ENCODE measurements at places on chromosomes 4 and X.

DNA sequence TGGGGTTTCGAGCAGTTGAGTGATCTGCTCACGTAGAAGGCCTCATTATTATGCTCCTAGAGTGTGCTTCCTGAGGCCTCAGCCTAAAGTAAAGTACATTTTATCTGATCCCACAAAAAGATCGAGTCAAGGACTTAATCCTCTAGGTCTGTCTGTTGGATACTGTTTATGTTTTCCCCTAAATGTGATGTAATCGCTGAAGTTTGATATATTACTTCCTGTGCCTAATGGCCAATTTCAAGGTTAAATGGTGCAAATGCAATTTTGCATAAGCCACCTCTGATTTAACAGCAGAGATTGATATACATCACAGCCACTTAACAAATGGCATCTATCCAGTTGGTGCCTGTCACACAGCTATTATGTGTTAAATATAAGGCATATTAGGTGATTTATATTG lies 19.4 kb upstream of the SERTM2 start:
- DNase-seq, result no peak

GRCh38 chr4:152028131-152028530 lies 267.3 kb upstream of the GATB start:
- DNase-seq, result no peak

DNA sequence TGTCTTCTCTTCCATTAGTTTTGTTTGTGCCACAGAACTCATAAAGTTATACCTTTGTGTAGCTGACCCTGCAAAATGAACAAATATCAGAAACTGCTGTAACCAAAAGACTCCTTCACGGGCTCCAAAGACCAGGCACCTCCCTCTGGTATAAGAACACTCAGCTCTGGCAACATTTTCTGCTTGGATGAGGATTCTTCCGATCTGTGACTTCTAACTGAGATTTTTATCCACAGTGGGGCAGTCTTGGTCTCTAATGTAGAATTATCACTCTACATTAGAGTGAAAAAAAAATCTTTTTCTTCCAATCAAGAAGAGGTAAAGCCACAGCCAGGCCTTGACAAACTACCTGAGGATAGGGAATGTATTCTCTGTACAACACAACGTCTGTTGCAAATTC lies 38.5 kb upstream of the PRSS48 start:
- DNase-seq, result no peak

- no peak for DNase-seq
Observed at GRCh38 chrX:20519146-20519545, 252.4 kb upstream of the RPS6KA3 start.

GRCh38 chr4:143270256-143270838 lies 66.3 kb upstream of the GAB1 start:
- DNase-seq, result no peak

GRCh38 chr4:25000639-25001038 lies 30.1 kb downstream of the LGI2 start:
- no peak for DNase-seq

DNA sequence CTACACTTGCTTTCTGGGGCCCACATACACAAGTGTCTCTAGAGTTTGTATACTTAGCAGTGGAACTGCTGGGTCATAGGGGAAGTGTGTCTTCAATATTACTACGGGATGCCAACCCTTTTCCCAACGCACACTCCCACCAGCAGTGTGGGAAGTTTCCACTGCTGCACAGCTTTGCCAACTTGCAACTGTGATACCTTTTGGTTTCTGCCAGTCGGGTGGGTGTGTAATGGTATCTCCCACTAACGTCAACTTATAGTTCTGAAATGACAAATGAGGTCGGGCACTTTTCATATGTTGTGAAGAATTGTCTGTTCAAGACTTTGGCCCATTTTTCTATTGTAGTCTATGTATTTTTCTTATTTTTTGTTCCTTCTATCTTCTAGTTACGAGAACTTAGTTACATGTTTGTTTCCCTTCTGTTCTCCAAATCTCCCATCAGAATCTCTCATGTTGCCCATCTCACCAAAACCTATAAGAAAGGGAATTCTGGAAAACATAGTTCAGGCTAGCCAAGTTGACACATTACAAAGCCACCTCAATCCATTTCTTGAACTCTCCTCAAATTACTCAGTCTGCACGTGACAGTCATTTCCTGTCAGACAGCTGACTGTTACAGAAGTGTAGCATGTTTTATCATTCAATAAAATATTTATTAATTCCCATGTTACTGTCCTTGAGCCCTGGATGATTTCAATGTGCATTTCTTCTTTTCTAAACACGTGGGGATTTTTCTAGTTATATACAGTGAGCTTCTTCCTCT lies 30.7 kb downstream of the PNMA6E start:
- no peak for DNase-seq

GRCh38 chr4:43763029-43763610 lies 685.5 kb downstream of the KCTD8 start:
- DNase-seq, result no peak

DNA sequence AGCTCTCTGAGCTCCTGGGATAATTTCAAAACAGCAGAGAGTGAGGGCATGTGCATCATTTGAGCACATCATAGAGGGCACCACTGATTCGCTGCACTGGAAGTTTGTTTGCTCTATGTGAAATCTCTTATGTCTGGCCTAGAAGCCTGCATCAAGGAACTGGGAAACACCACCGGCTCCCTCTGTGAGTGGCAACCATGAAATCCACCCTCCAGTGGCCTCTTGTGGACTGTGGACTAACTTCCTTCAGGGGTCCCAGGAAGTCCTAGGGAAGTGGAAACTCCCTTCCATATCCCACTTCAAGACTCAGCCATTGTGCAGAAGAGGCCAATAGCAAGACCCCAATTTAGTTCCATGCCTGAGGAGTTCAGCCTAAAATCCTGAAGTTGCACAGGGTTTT lies 48.0 kb upstream of the IGFBP7 start:
- no peak for DNase-seq

GRCh38 chr4:125187226-125188176 lies 127.3 kb upstream of the FAT4 start:
- peak; percentile 85 for DNase-seq

GRCh38 chrX:15663439-15663838 lies 1.2 kb downstream of the CLTRN start:
- DNase-seq, result no peak

DNA sequence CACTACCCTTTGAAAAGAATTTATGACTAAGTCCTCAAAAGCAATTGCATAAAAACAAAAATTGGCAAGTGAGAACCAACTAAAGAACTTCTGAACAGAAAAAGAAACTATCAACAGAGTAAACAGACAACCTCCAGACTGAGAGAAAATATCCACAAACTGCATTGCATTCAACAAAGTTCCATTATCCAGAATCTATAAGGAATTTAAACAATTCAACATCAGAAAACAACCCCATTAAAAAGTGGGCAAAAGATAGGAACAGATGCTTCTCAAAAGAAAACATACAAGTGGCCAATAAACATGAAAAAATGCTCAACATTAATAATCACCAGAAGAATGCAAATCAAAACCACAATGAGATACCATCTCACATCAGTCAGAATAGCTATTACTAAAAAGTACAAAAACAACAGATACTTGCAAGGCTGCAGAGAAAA lies 130.2 kb downstream of the GASK1B start:
- no peak for DNase-seq

- DNase-seq, result no peak
Observed at GRCh38 chrX:4841216-4841745, 1127.8 kb upstream of the PRKX start.

- DNase-seq, result no peak
Observed at GRCh38 chrX:138191998-138192397, 519.5 kb downstream of the FGF13 start.

DNA sequence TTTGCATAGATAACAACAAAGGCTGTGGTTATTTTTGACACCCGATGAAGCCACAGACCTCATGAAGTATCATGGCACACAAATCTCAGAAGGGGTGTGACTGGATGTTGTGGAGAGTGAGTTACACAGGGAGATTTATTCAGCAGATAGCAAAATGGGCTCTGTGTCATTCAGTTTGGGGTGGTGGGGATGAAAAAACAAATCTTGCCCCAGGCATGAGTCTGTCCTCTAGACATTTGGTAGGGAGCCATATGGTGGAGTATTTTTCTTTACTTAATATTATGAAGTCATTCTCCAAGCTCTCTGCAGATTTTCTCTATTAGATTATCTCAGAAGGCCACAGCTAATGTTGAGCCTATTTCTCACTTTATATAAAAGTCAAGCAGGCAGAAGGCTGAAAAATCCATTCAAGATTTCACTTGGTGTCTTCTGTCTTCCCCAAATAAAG lies 277.1 kb upstream of the TENM3 start:
- DNase-seq, result no peak

GRCh38 chrX:154426916-154427770 lies 1.3 kb upstream of the ATP6AP1 start:
- DNase-seq, result no peak

DNA sequence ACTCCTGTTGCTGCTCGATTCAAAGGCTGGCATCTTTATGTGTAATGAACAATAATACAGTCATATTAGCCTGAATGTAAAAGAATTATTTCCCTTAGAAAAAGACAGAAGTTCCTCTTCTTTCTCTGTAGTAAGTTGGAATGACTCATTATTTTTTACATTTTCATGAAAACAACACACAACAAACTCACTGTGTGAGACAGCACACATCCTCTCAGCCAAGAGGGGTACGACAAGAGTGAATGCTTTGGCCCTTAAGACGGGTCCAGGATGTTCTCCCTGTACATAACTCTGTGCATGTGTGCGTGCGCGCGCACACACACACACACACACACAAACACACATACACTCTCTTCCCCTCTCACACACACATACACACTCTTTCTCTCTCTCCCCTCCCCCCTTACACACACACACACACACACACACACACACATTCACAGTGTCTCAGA lies 72.8 kb downstream of the MANBA start:
- DNase-seq, result no peak

DNA sequence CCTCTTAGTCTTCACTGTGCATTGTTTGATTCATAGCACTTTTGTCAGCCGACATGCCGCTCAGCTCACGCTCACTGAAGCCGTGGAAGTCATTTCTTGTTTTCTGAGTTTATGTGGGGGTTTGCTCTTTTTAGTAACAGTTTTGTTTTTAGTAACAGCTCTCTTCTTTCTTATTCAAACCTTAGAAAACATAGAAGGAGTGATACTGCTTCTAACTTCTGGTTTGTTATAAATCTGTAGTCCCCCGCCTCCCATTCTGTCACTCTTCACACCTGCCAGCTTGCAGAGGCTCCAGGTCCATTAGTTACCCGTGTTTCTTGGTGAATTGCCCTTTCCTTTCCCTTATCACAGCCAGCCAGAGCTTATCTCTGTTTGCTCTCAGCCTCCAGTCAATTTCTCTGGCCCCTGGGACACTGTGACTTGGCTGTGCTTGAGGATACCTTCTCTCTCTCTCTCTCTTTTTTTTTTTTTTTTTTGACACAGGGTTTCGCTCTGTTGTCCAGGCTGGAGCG lies 50.5 kb downstream of the GRK4 start:
- DNase-seq, result no peak

GRCh38 chrX:54044877-54045338 lies 635 bp upstream of the PHF8 start:
- peak; percentile 3 for DNase-seq

DNA sequence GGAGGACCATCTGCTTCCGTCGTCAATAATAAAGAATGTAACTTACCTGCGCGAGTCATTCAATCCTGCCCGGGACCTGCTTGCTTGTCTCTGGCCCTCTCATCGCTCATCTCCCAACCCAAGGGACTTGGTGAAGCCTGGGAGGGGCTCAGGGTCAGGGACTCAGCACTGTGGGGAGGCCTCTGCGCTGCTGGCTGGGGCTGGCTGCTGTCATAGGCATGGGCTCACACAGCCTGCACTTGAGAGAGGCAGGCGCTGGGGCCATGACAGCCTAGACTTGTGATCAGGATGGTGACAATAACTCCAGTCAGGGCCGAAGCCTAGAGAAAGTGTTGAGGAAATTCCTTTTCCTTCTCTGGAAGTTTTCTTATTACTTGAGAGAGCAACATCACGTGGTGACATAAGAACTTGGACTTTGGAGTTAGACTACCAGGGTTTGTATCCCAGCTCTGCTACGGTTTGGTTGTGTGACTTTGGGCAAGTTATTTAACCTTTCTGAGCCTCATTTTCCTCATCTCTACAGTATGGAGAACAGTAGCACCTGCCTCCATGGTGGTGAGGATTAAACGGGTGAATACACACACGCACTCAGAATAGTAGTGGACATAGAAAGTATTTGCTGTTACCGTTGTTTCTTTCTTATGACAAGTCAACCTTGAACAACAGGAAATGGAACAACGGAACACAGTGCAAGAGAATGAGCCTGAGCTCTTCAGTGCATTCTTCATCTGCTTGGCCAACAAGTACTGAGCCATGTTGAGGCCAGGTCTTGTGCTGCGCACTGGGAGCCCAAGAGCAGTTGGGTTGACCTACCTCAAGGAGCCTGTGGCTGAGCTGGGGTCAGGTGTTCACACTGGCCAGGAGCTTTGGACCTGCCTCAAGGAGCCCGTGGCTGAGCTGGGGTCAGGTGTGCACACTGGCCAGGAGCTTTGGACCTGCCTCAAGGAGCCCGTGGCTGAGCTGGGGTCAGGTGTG lies 60.5 kb downstream of the TBC1D14 start:
- DNase-seq, result no peak

- no peak for DNase-seq
Observed at GRCh38 chrX:1521459-1521956, 15.5 kb downstream of the P2RY8 start.

DNA sequence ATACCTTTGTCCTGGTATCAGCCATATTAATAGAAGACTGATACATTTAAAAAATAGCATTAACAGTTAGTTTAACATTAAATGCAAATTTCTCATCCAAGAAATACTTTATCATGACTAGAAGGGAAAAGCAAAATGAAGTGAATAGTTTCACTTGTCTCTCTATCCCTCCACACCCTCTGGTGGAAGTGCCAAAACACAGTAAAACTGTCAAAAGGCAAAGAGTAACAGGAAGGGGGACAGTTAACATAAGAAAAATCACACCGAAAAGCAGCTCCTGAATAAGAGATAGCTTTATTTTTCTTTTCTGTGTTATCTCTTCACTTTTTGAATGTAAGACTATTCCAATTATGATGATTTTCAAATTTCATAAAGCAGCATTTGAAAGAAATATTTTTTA lies 187.2 kb downstream of the FBXW7 start:
- DNase-seq, result no peak

DNA sequence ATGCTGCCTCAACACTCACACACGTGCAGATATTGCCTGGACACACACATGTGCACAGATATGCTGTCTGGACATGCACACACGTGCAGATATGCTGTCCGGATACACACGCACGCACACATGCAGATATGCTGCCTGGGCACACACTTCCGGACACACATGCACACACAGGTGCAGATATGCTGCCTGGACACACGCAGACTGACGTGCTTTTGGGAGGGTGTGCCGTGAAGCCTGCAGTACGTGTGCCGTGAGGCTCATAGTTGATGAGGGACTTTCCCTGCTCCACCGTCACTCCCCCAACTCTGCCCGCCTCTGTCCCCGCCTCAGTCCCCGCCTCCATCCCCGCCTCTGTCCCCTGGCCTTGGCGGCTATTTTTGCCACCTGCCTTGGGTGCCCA lies 14.7 kb downstream of the FGFRL1 start:
- DNase-seq, result no peak

DNA sequence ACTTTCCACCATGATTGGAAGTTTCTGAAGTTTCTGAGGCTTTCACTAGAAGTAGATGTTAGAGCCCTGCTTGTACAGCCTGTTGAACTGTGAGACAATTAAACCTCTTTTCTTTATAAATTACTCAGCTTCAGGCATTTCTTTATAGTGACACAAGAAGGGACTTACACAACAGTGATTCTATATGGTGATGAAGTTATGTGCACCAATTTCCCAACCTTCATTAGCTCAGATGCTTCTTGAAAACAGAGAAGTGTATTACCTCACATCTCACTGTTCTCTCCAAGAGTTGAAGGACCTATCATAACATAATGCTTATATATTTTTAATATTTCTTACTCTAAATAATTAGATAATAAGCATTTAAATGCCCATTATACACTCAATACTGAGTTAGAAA lies 202.1 kb upstream of the ANXA10 start:
- DNase-seq, result no peak
